Fibroblast of skin of scalp (primary cell): ENCODE measurements at places on chromosomes 2 and 18.

- no peak for DNase-seq
Measured at GRCh38 chr18:79706658-79707057, 27.1 kb downstream of the CTDP1 start.

- no peak for DNase-seq
Measured at GRCh38 chr2:145146691-145147090, 626.8 kb upstream of the ZEB2 start.

- DNase-seq, result no peak
Measured at GRCh38 chr2:37975808-37976207, 50.7 kb downstream of the RMDN2 start.

- DNase-seq, result no peak
Measured at GRCh38 chr2:15195813-15196212, 365.3 kb downstream of the NBAS start.

GRCh38 chr2:65344182-65344581, 88.2 kb downstream of the SPRED2 start:
- no peak for DNase-seq

DNA sequence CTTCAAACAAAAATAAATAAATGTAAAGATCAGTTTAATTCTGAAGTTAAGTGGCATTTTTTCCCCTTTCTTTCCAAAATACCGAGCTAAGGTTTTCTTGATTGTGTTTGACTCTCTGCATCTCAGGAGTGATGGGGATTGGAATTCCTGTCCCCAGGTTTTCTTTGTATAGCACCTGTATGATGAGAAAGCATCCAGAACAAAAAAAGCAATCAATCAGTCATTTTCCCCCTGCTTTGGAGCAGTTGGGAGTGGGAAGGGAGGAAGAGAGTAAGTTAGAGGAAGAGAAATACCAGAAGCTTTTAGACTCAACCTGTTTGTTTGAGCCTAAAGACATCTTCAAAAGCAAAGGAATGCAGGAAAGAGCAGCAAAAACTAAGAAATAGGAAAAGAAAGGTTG, 88.5 kb downstream of the RIF1 start:
- no peak for DNase-seq

DNA sequence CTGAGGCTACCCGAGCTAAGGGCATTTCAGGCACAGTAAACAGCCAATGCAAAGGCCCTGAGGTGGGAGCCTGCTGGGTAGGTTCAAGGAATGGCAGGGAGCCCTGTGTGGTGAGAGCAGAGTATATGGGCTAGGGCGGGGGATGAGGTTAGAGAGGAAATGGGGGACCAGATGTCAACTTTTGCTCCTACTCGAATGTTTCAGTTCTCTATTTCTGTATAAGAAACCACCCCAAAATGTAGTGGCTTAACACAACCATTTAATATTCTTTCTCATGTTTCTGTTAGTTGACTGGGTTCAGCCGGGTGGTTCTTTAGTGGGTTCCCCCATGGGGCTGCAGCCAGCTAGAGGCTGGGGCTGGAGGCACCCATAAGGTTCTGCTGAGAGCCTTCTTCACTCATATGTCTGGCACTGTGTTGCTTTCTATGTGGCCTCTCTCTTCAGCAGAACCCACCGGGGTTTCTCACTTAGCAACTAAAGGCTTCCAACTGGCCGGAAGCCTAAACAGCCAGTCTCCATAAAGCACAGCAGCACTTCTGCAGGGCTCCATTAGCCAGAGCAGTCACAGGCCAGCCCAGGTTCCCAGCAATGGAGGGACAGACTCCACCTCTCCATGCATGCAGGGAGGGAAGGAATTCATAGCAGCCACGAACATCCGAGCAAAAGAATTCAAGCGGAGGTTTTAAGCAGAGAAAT, 5.6 kb upstream of the ATOH8 start:
- DNase-seq, result no peak

DNA sequence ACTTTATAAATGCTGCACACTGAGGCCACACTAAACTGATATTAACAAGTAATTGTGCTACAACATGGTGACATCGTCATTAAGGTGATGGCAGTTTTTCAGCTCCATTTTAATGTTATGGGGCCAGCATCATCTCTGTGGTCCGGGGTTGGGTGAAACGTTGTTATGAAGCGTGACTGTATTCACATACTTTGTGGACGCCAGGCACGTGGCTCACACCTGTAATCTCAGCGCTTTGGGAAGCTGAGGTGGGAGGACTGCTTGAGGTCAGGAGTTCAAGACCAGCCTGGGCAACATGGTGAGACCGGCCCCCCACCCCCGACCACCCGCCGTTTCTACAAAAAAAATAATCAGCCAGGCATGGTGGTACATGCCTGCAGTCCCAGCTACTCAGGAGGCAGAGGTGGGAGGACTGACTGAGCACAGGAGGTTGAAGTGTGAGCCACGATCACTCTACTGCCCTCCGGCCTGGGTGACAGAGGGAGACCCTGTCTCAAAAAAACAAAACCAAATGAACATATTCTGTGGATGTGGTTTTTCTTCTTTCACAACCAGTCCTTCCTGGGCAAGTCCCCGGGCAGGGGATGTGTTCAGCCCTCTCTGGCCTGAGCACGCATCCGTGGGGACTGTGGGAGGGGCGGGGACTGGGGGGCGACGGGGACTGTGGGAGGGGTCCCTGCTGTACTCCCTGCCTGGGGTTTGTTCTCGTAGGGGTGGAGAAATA, 12.9 kb upstream of the GAL3ST2 start:
- DNase-seq, result no peak

GRCh38 chr2:241029599-241030332, 31.3 kb downstream of the SNED1 start:
- no peak for DNase-seq

GRCh38 chr2:145771525-145771924, 1251.6 kb upstream of the ZEB2 start:
- no peak for DNase-seq

- DNase-seq, result no peak
Measured at GRCh38 chr2:43032213-43033015, 194.0 kb downstream of the ZFP36L2 start.

- DNase-seq, result no peak
Measured at GRCh38 chr18:49751427-49752094, 61.8 kb downstream of the ACAA2 start.

DNA sequence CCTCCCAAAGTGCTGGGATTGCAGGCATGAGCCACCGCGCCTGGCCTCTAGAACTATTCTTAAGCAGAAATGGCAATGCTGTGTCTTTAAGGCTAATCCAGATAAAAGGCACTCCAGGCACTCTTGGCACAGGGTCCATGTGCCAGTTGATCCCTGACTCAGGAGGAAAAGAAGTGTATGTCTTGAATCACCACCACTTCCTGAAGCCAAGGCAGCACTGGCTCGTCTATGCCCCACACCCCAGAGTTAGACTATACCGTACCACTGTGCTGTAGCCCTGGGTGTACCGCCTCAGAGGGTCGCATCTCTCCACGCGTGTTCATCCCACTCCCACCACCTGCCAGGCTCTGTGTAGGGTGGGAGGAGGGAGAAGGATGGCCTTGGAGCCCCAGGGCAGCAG, 9.0 kb downstream of the TNFRSF11A start:
- no peak for DNase-seq

DNA sequence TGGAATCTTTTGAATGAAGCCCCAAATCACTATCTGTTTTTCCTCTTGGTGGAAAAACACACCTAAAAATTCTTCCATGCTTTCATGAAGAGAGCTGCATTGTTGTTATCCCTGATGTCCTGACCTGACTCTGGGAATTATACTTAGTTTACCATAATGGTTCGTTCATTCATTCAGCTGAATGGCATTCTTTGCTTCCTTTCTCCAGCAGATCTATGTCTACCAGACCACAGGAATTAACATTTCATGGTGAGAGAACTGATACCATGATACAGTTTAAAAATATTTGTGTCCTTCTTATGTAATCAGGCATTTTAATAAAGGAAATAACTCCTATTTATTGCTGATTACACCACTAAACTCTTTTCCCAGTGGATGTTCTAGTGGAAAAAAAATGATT, 11.1 kb upstream of the SLC4A10 start:
- no peak for DNase-seq

GRCh38 chr2:117523711-117524238, 290.7 kb upstream of the DDX18 start:
- no peak for DNase-seq

DNA sequence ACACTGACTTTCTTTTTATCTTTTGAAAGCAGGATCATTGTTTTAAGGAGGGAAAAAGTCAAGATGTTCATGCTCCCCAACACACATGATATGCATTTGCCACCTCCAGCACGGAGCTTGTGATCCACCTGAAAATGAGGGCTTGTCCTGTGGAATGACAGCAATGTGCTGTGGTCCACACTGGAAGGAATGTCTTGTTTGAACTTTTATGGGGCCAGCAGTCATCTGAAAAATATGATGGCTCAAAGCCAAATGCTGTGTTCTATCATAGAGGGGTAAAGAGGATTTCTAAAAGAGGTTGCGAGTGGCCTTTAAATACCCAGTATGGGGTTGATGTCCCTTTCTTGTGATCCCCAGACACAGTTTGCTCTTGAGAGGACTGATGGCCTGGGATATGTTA, 226.5 kb upstream of the SPRED2 start:
- peak; percentile 69 for DNase-seq

- no peak for DNase-seq
Measured at GRCh38 chr2:30204281-30204680, 27.1 kb upstream of the LBH start.

DNA sequence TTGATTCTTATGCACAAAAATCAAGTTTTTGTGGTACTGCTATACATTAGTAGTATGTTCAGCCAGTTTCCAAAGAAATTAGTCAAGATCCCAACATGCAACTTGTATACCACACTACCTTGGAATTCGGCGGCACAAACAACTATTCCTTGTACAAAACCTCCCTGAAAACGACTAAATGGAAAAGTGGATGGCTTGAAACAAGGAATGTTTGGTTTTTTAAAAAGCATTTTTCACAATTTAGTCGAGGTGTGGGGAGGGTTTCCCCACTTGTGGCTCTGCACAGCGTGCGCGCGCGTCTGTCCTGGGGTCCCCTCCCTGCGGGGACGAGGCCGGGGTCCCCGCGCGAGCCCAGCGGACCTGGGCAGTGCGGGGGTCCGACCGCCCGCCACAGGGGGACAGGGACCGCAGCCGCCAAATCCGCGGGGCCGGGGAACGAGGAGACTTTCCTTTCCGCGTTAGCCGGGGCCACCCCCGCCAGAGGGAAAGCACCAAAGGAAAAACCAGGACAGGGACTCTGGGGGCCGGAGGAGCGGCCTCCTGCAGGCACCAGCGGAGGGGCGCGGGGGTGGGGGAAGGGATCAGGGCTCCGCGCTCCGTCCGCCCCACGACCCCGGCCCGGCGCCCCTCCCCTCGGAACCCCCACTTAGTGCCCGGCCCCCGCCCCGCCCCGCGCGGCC, 534 bp upstream of the SOCS6 start:
- DNase-seq, result peak; percentile 54

DNA sequence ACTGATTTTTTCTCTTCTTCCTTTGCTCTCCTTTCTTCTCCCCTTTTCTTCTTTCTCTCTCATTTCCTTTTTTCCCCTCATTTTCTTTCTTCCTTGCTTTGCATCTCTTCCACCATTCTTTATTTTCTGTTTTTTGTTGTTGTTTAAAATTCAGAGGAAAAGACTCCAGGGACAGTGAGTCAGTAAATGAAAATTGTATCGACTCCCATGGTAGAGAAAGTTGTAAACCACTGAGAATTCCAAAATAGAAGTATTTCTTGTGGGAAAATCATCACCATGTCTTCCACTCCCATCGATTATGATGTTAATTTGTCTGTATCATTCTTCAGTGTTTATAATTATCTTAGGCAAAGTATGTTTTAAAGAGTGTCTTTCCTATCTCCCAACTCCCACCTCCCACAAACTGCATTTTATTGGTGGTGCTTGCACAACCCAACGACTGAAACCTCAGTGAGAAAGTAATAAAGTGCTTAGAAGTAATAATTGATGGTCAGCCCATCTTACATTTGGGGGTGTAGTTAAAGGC, 134.3 kb downstream of the IRS1 start:
- peak; percentile 23 for DNase-seq

- no peak for DNase-seq
Measured at GRCh38 chr2:223930103-223930976, 14.8 kb downstream of the WDFY1 start.

DNA sequence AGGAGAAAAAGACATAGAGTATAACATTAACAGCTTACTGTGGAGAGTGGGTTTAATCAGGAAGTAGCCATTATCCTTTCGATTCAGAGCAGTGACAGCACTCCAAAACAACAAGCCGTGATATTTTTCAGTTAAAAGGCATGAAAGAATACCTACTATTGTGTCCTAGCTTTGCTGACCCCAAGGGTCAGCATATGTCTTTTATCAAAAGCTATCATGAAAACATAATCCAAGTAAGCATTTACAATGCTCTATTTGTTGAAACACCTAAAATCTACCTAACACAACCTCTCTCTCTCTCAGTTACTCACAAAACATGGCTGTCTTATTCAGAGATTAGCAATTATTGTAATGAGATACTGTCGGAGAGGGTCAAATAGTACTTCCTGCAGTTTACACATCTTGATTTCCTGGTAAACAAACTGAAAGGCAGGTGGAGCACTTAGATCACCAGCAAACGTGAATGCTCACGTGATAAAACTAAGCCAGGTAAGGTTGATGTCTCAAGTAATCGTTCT, 100.0 kb downstream of the BAZ2B start:
- DNase-seq, result peak; percentile 14

- no peak for DNase-seq
Measured at GRCh38 chr18:79639072-79639829, 40.4 kb upstream of the CTDP1 start.

DNA sequence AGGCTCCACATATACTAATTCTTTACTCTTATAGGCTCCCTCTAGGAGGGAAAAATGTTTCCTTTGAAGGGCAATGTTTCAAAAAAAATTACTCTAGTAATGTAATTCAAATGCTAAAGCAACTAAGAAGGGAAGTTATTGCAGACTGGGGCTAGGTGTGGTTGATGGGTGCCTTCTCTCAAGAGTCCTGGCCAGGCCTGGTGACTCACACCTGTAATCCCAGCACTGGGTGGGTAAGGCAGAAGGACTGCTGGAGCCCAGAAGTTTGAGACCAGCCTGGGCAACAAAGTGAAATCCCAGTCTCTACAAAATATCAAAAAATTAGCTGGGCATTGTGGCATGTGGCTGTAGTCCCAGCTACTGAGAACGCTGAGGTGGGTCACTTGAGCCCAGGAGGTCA, 31.2 kb upstream of the CDKL4 start:
- no peak for DNase-seq

DNA sequence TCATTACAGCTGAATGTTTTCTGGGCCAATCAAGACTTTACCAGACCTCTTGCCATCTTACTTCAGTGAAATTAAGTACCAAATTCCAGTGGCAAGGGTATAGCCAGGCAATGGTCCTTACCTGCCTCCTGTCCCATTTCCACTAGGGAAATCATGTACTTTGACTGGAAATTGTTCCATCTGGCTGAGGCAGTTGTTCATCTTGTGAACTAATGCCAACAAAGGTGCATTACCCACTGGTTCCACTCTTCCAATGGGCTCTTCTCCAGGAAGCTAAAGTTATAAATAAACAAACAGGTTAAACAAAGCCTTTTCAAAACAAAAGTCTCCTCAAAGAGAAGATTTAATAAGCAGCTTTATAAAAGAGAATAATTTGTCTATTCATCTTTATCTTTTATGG, 80.7 kb upstream of the DNER start:
- no peak for DNase-seq

- DNase-seq, result peak; percentile 85
Measured at GRCh38 chr18:48545757-48546321, 7.0 kb downstream of the CTIF start.

- peak; percentile 79 for DNase-seq
Measured at GRCh38 chr18:23822590-23823385, 133.5 kb downstream of the LAMA3 start.

- no peak for DNase-seq
Measured at GRCh38 chr2:44758591-44758990, 182.9 kb upstream of the SIX3 start.

- no peak for DNase-seq
Measured at GRCh38 chr18:21181766-21182165, 60.3 kb upstream of the GREB1L start.

GRCh38 chr2:25777077-25777476, 101.2 kb downstream of the ASXL2 start:
- no peak for DNase-seq
